ENCODE measurements at places on chromosomes 1 and 21.

DNA sequence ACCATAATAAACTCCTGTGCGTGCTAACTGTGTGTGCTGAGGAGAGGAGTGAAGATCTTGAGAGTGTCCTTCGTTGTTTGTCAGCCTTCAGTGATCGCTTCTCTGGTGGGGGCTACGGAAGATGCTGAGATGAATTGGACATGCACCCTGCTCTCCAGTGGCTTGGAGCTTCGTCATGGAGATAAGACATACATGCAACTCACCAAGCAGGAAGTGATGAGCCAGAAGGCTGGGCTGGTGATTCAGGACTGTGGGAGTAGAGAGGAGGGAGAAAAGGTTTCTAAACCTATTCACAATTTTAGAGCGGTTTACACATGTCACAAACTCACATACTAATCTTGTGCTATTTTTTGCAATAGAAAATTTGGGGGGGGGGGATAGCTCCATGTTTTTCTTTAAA lies 128.9 kb upstream of the ADAR start:
- DNase-seq, result no peak

- DNase-seq, result peak; percentile 88
Measured at GRCh38 chr1:227788271-227789083, 27.0 kb upstream of the PRSS38 start.

DNA sequence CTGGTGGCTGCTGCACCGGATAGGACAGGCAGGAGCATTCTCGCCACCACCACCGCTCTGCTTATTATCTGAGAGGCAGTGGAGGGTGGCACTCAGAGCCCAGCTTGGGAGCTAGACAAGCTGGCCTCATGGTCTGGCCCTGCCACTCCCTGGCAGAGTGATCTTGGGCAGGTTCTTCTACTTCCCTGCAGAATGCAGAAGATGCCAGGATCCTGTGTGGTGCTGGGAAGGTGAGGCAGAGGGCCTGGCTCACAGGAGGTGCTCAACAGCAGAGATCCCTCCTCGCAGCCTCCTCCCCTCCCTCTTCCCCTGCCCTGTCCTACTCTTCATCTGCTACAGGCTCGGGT lies 60.4 kb downstream of the ARHGEF10L start:
- no peak for DNase-seq

DNA sequence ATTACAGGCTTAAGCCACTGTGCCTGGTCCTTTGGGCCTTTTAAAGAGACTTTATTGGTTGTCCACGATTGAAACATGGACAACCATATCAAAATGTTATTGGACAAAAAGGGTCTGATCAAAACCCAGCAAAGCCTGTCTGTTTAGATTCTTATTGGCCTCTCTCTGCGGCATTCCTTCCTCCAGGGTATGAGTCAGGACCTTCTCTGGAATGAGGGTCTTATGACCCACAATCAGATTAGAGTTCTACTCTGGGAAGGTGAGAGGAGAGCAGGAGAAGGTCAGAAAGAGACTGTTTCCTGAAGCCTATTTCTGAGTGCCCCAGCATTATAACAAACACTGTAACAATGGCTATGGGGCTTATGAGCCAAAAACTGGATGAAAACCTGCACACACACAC lies 7.9 kb downstream of the LURAP1 start:
- DNase-seq, result no peak

- DNase-seq, result peak; percentile 53
Measured at GRCh38 chr1:212698467-212699103, 1.1 kb downstream of the BATF3 start.

DNA sequence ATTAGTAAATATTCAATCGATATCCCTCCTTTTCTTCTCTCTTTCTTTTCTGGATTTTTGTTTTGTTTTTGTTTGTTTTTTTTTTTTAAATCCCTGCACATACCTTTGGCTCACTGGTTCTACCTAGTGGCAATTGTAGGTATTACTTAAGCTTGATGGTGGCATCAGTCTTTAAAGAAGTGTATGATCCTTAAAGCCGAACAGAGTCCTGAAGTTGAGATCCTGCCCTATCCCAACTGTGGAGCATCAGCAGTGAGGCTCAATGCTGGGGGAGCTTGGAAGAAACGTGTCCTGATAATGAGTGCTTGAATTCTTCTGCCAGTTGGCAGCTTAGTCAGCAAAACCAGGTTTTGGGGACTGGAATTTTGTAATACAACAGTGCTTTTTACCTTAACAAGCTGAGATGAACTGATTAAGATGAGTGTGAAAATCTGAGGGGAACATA lies 60.8 kb downstream of the FASLG start:
- DNase-seq, result no peak

DNA sequence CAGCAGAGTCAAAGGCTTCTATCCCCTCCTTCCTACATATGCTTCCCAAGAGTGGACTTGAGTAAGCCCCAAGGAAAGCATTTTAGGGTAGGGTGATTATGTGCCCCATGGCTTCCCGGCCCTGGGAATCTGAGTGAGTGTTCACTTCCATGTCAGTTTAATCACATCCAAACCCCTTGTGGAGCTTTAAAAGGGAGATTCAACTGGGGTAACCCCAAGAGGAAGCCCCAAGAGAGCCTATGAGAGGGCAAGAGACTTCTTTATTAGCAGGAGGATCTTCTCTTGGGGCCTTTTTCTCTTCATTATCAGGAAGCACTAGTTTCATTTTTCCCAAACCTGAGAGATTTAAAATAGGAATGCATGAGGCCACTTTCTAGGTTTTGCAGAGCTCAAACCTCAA lies 97.0 kb upstream of the IRF2BP2 start:
- no peak for DNase-seq
